ENCODE measurements at places on chromosomes 5 and 9.

- DNase-seq, result no peak
Observed at GRCh38 chr9:7058473-7058872, 300.7 kb downstream of the KDM4C start.

DNA sequence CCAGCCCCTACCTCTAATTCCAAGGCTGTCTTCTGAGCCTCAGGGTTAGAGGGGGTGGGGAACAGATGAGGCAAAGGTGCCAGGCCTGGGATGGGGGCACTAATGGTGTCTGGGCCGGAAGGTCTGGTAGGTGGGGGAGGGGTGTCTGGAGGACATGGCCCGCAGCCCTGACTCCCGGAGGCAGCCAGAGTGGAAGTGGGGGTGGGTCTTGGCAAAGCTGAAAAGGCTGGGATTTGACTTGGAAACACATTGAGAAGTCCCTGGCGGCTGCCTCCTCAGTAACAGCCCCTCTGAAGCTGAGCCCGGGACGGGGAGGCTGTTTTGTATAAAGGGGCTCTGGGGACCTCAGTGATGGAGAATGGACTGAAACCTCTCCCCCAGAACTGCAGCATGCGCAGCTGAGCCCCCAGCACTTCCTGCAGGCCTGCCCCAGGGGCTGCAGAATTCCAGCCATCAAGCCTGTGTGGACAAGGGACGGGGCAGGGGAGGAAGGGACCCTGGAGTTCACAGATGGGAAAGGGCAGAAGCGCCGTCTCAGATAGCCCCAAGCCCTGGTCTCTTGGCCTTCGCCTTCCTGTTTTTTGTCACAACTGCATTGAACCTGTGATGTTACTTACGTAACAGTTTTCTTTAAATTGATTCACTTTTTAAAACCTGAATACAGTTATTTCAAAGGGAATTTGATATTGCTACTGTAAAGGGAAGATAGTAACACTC is 49.3 kb upstream of the SYNPO start:
- peak; percentile 75 for DNase-seq

- no peak for DNase-seq
Observed at GRCh38 chr5:69467442-69468225, 25.0 kb upstream of the OCLN start.

DNA sequence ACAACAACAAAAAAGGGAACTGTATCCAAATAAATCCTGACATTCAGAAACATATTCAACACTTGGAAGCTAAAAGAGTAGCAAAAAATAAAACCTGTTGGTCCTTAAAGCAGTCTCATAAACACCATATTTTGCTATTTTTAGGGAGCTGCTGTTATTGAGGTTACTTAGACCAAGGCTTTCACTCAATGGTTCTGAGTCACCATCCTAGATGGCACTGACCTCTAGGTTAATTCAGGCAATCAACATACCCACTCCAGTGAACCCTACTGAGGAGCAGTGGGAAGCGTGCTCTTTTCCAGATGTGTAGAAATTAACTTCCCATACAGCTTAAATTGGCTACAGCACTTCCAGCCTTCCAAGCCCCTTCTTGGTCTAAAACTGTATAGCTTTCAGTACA is 5.2 kb downstream of the GNAQ start:
- DNase-seq, result no peak

GRCh38 chr5:94776167-94776566 is 157.7 kb downstream of the SLF1 start:
- DNase-seq, result no peak

DNA sequence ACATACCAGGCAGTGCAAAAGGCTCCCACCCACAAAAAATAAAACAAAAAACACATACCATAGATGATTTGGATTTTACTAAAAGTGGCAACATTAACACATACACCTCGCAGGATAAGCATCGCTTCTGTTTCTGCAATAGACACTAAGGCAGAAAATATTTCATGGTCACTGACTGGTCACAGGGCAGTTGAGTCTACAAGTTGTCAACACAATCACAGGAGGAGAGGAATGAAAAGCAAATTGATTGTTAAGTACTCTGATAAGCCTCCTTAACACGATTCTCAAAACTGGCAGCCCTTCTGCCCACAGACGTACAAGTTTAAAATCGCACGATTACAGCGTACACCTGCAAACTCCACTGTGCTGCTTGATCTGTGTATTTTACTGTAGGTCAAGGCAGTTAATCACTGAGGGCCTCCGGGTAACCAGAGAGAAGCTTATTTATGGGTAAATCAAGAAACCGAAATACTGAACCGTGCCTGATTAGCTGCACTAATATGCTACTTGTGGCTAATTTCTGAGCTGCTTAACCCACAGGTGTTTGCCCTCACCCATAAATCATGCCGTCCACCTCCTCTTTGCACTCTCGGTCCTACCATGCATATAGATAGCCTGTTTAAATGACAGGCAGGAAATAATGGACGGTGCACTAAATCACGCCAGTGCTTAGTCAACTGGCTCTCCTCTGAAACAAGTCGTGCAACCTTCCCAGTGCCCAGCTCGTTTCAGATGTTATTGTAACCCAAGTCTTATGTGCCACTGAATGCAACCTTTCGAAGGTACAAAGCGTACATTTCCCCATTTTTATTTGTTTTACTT is 659.4 kb upstream of the ADAMTS16 start:
- no peak for DNase-seq

Measured in skin of body (tissue), 3 donors.